ENCODE measurements at places on chromosomes 16 and 17.

- DNase-seq, result no peak
Observed at GRCh38 chr17:75267411-75268232, 3.4 kb downstream of the MIF4GD start.

DNA sequence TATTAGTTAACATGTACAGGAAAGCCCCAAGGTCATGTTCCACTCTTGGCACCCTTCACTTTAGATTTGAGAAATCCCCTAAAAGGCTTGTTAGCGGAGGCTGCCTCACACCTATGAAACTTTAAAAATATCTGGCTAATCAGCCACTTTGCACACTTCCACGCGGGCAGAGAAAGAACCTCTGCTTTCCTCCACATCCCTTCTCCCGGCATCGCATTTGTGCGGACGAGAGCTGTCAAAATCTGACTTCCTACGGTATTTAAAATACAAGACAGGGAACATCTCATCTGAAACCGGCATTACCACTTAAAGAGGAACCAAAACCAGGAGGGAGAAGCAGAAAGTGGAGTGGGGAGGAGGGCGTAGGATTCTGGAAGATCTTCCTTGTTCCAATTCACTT, 422.3 kb downstream of the TMEM114 start:
- no peak for DNase-seq

- DNase-seq, result no peak
Observed at GRCh38 chr17:67116045-67116575, 71.8 kb downstream of the CACNG1 start.

GRCh38 chr16:12570046-12570618, 233.6 kb downstream of the CPPED1 start:
- DNase-seq, result no peak

DNA sequence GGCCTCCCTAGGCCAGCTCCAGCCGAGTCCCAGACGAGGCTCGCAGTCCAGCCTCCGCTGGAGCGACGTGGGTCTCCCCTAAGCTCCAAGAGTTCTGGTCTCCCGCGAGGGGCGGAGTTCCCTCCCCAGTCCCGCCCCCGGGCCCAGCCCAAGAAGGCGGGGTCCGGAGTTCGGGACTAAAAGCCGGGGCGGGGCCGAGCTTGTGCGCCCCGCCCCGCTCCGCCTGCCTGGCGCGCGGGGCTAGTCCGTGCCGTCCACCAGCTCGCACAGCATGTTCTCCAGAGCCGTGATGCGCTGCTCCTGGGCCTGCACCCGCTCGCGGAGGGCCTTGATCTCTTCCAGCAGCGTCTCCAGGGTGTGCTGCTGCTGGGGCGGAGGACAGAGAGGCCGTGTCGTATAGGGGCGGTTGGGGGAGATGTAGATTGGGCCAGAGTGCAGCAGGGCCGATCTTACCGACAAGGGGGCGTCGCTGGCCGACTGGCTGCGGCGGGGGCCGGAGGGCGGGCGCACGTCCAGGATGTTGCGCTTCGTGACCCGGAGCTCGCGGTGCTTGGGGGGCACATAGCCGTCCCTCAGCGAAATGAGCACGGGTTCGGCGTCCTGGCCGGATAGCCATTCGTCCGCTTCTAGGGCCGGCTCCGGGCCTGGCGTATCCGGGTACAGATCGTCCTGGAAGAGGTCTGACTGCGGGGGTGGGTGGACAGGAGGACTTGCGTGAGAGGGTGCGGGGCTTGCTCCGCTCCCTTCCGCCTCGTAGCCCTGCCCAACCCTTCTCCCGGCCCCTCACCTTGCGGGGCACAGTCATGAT, 7.0 kb downstream of the CORO6 start:
- DNase-seq, result peak; percentile 81

GRCh38 chr16:69823831-69824563, 61.9 kb downstream of the WWP2 start:
- no peak for DNase-seq

- no peak for DNase-seq
Observed at GRCh38 chr16:11205754-11206581, 50.0 kb downstream of the SOCS1 start.

DNA sequence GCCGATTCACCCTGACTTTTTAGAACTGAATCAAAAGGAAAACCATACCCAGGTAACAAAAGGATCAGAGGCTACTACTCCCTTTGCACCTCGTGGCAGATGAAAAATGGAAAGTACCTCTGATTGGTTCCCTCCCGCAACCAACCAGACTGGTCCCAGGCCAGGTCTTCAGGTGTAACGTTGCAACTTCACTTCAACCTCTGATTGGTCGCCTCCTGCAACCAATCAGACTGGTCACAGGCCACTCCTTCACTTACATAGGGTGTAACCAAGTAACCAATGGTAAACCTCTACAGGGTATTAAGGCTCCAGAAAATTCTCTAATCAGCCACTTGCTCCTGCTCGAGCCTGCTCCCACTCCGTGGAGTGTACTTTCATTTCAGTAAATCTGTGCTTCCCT, 89.4 kb downstream of the ADCY9 start:
- DNase-seq, result no peak

DNA sequence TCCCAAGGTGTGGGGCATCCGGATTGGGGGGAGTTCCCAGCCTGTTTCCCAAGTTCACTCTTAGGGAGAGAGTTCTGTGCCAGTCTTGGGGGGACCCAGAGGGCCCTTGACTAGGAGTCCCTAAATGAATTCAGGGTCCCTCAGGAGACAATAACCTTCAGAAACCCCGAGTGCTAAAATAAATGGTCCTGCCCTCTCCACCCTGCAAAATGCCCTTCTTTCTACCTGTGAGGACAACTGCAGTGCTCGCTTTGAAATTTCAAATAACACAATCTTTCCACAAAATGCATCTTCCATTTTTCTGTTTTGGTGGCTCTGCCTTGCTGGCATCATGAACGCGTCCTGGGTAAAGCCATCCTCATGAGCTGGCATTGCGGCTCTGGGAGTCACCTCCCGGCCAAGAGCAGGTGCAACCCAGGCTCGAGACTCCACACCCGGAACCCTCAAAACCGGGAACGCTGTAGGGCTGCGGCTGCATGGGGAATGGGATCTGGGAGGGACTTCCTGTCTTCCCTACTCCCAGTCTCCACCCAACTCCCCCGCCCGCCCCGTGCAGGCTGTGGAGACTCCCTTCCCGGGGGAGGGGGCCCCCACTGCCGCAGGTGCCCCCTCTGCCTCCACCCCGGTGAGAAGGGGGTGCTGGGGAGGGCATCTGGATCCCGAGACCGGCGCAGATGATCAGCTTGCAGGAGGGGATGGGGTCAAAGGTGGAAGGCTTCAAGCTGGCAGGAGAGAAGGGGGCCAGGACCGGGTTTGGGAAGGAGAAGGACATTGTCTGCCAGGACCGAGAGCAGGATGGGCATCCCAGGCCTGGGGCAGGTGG, at the start of gene ZNF205:
Gene ZNF205 (plus strand): TSS at position 529 of the 823 bp plus-strand sequence. CDS start 845 bp downstream, outside the sequence.
- no peak for DNase-seq

DNA sequence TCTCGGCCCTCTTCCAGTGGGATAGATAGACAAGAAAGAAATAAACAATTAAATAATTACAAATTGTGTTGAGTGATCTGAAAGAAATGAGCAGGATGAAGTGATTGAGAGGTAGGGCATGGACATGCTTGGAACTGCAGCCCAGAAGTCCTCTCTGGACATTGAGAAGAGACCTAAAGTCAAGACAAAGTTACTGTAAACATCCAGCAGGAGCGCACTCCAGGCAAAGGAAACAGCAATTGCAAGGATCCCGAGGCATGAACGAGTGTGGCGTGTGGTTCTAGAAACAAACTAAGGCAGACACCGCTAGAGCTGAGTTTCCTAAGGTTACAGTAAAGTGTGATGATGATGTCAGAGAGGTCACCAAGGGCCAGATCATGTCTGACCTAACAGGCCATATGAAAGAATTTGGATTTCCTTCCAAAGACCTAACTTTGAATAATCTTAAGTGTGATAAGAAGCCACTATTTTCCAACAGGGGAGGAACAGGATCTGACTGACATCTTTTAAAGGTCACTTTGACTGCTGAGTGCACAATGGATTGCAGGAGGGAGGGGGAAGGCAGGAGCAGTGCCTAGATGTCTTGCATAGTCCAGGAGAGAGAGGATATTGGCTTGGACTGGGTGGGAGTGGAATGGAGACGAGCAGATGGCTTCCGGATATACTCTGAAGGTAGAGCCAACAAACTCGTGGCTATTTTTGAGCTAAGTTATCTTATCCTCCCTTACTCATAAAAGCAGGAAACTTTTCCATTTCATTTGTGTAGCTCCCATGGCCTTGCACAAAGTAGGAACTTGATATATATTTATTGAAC, 19.0 kb downstream of the ABCC12 start:
- DNase-seq, result no peak

GRCh38 chr17:9677411-9677810, 32.1 kb downstream of the USP43 start:
- no peak for DNase-seq

GRCh38 chr17:29572691-29573557, 4.4 kb downstream of the TP53I13 start:
- DNase-seq, result no peak

- DNase-seq, result no peak
Observed at GRCh38 chr17:1592751-1593629, 30.4 kb upstream of the PITPNA start.

Data from stimulated activated CD4-positive, alpha-beta T cell treated with anti-CD3 and anti-CD28 coated beads, TNF-alpha, amount 100 ng/mL, for 48 hours (primary cell).